ENCODE measurements at places on chromosomes 16 and 17.

DNA sequence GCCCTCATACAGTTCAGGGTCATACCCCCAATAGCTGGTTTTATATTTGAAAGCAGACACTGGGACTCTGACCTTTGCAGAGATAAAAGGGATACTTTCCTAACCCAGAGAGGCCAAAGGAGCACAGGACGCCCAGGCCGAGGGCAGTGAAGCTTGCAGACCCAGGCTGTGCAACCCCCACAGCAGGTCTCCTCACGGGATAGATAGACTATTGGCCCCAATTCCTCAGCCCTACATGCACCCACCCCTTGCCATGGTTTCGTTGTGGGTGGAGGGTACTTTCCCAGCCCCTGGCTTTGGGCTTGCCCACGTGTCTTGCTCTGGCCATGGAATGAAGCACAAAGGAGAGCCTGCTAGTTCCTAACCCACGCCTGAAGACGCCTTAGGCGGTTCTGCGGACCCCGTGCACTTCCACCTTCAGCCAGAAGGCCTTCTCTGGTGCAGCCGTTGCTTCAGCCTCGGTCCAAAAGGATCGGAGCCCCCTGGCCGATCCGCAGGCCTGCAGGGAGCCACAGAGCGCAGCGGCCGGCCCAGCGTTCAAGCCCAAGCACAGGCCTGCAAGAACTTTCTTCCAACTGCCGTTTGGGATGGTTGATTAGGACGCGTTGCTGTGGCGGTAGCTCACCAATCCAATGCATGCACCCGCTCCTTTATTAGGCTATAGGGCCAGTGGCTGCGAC is 9.8 kb upstream of the BRCA1 start:
- no peak for DNase-seq

DNA sequence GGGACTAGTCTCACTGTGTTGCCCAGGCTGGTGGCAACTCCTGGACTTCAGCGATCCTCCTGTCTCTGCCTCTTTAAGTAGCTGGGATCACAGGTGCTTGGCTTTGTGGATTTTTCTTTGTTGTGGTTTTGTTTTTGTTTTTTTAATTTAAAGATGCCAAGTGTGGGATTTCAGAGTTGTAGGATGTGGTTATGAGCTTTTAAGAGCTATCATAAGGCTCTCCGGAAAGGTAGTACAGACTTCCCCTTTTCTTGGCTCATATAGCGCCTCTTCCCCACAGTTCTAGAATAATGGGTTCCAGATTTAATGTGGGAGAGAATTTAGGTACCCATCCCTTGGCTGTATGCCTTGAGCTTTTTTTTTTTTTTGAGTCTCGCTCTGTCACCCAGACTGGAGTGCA is 17.1 kb downstream of the AKAP1 start:
- no peak for DNase-seq

DNA sequence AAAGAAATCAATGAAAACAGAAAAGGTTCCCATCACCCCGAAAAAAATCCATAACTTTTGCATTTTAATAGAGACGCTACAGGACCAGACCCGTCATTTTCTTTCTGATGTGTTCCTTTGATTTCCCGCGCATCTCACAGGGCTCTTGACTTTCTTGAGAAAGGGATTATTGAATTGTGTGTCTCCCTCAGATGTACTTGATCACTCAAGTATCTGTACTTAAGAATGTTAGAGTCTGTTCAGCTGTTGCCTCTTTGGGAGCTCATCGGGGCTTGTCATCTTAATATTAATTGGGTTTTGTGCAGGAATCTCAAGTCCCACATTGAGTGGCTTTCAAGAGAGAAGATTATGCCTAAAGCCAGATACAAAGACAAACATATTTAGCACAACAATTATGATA is 606.4 kb upstream of the SALL1 start:
- DNase-seq = no peak

DNA sequence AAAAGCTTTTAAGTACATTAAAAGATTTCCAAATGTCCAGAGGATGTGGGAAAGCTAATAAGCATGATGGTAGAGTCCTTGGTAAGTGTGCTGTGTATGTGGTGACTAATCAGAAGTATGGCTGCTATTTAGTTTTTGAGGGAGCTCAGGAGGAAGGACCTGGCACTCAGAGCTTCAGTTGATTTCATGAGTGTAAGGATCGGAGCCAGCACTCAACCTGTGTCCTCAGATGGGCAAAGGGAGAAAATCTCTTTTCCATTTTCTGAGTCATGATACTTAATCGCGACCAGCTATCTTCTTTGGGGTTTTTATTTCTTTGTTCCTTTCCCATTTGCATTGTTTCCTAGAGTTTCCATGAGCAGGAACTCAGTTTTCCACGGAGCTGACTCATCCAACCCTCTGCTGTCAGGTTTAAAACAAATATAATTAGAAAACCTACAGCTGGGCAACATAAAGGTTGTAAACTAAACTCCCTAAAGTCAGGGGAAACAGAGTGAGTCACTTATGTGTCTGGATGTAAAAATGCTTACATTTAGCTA is 125.4 kb downstream of the MAP2K6 start:
- DNase-seq = no peak

DNA sequence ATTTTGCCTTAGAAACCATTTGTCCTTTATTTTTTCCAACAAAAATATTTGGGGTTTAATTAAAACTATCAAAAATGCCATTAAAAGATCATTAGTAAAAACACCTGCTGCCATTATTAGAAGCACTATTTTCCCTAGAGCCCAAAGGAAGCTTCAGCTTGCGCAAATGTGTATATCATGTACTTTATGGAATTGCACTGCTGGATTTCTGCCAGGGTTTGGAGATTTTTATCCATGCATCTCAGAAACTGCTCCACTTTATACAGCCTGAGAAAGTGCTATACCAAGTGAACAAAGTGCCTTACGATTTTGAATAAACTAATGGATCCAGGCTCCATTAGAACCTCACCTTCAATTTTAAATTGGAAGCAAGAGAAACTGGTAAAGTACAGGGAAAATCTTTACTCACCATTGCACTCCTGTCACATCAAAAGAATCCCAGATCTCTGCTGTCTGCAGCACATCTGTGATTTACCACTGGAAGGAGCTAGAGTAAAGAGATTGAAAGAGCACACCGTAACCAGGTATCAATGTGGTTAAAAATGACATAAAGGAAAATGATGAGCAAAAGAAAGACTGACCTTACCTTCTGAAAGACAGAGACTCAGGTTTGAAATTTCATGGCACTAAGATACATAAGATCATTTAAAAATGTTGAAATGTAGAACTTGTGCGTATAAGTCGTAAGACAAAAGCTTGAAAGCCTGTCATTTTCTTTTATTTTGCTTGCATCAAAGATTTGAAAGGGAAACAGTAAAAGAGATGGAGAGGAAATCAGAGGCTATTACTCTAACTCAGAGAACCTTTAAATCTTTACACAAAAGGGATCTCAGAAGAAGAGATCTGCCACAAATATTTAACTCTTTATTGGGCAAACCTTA is 678.1 kb upstream of the GOT2 start:
- no peak for DNase-seq

DNA sequence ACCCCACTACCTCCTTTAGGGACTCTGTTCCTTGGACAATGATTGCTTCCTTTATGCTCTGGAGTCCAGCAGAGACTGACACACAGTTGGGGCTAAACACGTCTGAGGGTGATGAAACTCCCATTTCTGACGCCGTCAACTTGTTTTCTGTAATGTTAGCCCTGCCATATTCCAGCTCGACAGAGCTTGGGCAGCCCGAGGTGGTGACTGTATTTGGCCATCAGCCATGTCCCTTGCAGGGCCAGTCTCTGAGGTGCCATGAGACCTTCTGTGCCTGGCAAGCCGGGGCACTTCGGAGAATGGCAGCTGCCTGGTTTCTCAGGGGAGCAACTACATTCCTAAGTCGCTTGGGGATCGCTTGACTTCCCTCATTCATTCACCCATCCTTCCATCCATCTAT is 278.9 kb upstream of the TNRC6C start:
- DNase-seq = no peak

- DNase-seq = no peak
These were observed 3.8 kb upstream of the DCXR start for GRCh38 chr17:82041144-82041814.
